ENCODE measurements at places on chromosomes 11 and 22.

DNA sequence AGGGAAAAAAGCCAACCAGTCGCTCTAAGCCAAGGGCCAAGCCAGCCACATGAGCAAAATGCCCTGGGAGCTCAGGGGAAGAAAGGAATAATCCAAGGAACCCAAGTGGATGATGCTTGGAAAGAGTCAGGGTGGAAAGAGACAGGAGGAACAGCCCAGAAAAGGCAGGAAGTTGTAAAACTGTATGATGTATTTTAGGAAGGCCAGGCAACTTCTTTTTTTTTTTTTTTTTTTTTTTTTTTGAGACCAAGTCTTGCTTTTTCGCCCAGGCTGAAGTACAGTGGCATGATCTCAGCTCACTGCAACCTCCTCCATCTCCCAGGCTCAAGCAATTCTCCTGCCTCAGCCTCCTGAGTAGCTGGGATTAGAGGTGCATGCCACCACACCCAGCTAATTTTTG lies 1.6 kb downstream of the LGALS12 start:
- DNase-seq = no peak

DNA sequence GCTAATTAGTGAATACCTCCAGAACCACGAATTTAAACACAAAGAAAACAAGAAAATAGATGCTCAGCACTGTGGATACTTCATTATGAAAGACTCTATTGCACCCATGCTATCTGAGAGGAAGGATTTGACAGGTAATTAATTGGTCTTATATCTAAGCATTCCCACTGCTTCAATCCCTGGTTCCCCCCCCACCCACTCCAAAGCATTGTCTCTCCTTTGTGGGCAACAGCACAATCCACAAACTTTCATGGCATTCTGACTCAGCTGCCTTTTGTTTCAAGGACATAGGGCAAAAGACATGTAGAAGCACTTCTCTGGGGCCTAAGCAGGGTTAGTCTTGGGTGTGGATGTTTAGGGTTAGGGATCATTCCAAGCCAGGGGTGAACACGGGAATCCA lies 551.4 kb downstream of the BUD13 start:
- no peak for DNase-seq

DNA sequence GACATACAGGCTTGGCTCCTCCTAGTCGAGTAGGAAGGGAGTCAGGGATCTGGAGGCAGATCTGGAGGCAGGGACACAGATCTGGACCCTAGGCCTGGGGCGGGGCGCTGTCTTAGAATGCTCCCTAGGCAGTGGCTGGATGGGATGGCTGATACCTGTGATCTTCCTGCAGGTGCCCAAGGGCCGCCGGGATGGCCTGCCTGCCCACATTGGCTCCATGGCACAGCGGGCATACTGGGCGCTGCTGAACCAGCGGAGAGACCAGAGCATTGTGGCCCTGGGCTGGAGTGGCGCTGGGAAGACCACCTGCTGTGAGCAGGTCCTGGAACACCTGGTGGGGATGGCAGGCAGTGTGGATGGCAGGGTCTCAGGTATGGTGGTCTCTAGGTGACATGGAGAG lies 35.4 kb downstream of the MYO18B start:
- DNase-seq = no peak

GRCh38 chr11:47848700-47849155 lies 578 bp upstream of the NUP160 start:
- no peak for DNase-seq

DNA sequence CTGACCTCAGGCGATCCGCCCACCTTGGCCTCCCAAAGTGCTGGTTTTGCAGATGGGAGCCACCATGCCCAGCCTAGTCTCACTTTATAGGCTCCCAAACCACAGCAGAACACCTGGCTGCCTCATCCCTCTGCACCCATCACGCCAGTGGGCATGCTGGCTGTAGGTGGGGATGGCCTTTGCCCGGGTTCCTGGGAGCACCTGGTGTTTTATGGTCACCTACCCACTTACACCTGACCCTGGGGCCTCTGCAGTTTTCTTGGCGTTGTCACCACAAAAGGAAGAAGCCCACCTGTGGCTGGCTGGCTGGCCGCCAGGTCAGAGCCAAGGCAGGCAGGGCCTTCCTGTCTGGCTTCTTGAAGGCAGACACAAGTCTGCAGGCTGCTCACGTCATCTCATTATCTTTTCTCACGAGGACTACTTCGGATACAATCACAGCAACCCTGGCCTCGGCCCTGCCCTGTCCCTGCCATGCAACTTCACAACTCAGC lies 8.2 kb downstream of the RRP7A start:
- DNase-seq = no peak

DNA sequence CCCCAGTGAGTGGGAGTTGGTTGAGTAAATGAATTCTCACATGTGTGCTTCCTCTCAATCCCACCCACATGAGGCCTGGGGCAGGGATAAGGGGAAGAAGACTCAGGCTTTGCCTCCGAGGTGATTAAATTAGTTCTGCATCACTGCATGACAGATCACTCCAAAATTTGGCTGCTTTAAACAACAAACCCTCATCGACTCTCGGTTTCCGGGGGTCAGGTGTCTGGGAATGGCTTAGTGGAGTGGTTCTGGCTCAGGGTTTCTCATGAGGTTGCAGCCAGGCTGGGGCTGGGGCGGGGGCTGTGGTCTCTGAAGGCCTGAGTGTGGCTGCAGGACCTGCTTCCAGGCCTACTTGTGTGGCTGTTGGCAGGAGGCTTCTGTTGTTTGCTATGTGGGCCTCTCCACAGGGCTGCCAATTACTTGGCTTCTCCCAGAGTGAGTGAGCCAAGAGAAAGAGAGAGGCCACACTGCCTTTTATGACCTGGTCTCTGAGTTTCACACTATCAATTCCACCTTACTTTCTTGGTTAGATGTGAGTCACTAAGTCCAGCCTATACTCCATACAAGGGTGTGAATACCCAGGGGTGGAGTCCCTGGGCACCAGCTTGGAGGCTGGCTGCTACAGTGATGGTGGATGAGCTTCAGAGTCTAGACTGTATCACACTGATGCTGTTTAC lies 15.9 kb downstream of the MOGAT2 start:
- DNase-seq = no peak

DNA sequence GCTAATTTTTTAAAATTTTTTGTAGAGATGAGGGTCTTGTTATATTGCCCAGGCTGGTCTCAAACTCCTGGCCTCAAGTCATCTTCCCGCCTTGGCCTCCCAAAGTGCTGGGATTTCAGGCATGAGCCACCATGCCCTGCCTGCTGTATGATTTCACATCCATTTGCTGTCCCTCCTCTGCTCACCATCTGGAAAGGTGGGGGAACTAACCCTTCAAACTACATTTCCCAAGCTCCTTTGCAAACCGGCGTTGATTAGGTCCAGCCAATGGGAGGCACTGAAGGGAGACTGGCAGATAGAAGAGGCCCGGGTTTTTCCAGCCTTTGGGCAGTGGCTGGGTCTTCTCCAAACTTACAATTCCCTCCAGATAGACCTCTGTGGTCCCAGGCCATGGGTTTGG lies 19.3 kb downstream of the RFPL1 start:
- DNase-seq = peak; percentile 74

DNA sequence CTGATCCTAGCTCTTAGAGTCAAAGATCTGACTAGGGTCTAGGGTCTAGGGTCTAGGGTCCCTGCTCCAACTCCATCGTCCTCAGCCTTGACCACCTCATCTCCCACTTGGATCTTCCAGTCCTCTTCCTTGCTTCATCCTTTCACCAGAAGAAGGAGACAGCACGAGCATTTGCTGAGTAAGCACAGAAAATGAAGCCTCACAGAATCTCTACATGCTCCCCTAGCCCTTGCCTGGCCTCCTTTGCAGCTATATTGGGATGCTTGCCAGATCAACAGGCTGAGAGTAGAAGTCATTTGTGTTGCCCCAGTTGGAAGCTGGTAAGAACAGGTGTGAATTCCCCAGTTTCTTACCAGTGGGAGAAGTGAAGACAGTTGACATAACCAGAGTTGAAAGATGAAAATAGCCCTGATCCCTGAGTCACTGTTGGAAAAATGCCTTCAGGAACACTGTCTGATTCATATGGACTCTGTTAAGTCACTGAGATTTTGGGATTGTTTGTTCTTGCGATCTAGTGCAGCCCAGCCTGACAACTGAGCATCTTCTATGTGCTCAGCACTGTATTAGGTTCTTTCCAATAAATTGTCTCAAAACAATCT lies 552.5 kb downstream of the INSC start:
- DNase-seq = no peak

DNA sequence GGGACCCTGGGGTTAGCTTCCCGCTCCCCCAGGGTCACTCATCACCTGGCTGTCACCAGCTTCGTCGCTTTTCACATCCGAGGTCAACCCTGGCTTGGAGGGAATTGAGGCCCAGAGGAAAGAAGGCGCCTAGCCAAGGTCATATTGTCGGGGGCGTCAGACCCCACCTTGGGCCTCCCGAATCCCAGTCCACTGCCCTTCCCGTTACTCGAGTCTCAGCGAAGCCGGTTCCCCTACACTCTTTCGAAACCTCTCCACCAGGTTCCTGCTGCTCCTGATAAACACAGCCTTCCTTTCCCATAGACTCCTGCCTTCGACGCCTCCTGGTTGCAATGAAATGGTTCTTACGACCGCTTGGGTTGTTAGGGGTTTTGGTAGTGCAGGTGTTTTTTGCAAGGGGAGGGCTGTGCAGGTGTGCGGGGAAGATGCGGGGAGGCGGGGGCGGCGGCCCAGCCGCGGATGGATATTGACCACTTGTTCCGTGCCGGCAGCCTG lies 642 bp downstream of the NAA40 start:
- DNase-seq = no peak

DNA sequence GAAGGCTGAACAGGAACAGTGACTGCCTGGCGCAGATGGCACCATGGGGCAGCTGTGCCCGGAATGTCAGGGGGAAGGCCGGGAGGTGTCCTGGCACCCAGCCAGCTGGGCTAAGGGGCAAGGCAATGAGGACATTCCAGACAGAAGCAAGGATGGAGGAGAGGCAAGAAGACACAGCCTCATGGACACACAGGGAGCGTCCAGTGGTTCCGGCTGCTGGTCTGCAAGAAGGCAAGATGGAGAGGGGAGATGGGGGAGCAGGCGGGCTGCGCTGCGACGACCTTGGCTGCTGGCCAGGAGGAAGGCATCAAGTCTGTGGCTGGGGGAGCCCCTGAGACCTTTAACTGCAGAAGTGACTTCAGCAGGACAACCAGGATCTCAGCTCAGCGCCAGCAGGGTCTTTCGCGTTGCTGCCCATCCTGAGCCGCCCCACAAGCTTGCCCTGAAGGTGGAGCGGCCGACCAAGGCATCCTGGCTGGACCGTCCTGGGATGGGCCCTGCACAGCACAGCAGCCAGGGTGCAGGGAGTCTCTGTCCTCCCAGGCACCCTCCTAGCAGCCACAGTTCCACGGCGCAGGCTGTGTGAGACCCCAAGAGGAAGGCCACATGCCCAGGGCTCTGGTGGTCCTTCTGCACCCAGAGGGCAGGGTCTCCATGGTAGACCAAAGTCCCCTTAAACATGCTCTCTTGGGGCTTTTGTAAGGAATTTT lies 531.7 kb downstream of the BRD1 start:
- DNase-seq = no peak

- peak; percentile 50 for DNase-seq
These were observed 9.0 kb upstream of the AGBL2 start for GRCh38 chr11:47724041-47724729.

- DNase-seq = no peak
These were observed 122.9 kb downstream of the DCDC1 start for GRCh38 chr11:31246451-31247165.

DNA sequence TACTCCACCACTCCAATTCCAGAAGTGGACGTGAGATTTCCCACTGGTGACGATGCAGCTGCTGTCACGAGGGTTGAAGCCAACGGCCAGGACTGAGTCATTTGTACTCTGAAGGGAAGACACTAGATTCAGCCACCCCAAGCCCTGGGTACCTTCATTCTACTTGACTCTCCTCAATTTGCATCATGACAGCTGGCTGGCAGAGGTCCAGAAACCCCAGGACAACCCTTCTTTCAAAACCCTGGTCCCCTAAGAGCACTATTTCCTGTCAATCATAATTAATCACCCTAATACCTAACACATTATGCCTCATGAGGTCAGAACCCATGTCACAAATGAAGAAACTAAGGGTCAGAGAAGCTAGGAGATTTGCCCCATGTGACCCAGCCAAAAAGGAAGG lies 4.9 kb downstream of the EML3 start:
- no peak for DNase-seq

GRCh38 chr11:78397398-78397797 lies 20.2 kb downstream of the GAB2 start:
- no peak for DNase-seq

DNA sequence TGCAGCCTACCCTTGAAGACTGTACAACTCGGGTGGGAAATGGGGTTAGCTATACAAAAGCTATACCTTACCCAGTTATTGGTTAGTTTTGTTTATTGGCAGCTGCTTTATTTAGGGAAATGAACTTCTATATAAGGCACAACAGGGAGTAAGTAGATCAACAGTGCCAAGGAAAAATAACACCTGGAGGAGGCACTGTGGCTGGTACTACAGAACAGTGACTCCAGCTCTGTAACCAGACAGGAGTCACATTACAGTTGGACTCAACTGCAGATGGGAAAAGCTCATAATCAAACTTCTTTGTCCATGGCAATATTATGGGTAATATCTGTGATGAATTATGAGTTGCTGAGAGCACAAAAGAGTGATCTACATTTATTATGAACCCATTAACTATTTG lies 14.0 kb downstream of the P4HA3 start:
- DNase-seq = no peak

- no peak for DNase-seq
These were observed 83.7 kb downstream of the TRIM29 start for GRCh38 chr11:120054016-120054752.

- DNase-seq = no peak
These were observed 375.6 kb upstream of the CCDC90B start for GRCh38 chr11:83661491-83662350.

DNA sequence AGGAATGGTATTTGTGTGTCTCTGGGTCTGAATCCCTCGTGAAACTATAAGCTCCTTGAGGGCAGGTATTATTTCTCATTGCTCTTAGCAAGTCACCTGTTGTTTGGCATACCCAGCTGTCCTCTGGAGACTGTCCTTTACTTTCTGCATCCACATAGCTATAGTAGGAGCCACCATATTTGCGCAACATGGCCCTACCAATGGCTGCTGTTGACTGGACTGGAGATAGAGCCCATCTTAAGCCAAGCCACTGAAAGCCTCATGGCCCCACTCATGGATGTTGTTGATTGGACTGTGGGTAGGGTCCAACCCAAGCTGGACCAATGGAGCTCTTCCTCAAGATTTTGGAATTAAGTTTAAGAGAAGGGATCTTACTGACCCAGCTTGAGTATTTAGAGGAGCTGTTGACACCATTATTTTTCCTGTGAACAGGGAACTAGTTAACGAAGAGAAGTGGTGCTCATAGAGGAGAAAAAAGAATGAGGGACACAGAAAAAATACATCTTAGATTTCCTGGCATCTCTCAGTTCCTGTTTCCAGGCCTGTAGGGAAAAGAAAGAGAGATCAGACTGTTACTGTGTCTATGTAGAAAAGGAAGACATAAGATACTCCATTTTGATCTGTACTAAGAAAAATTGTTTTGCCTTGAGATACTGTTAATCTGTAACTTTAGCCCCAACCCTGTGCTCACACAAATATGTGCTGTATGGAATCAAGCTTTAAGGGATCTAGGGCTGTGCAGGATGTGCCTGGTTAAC lies 47.2 kb downstream of the LRRC74B start:
- no peak for DNase-seq
